ENCODE measurements at places on chromosomes 1 and 21. TPM values are rescaled to one million over a fixed set of nuclear protein-coding genes. Genes with fewer than 3 reads are reported as not detected.

The CD160 gene
- total RNA-seq, result not detected

The MPL gene
- total RNA-seq, result not detected

The SEMA4A gene
- total RNA-seq, result 1.8 TPM

The RXFP4 gene
- not detected for total RNA-seq

The NEXN gene
- total RNA-seq, result 13.1 TPM

The OPTC gene
- not detected for total RNA-seq

The FAM72A gene
- total RNA-seq, result 1.7 TPM

The CD52 gene
- total RNA-seq, result not detected

The IQCC gene
- 2.0 TPM for total RNA-seq

The FCRL4 gene
- total RNA-seq, result not detected

The PGLYRP4 gene
- total RNA-seq, result not detected

The SGIP1 gene
- 34.6 TPM for total RNA-seq

The HPCAL4 gene
- total RNA-seq, result not detected

The WNT4 gene
- not detected for total RNA-seq

The CFHR2 gene
- not detected for total RNA-seq

The MIXL1 gene
- total RNA-seq, result not detected

The CCDC30 gene
- 0.99 TPM for total RNA-seq

The LRRN2 gene
- not detected for total RNA-seq
